ENCODE measurements at places on chromosomes 16 and 17.

- H3K27ac ChIP-seq = no peak overlapping the region
- peaks cover 46% of the 10 kb centered on the region for H3K36me3 ChIP-seq
- DNase-seq = no peak
- H3K4me3 ChIP-seq = no peak overlapping the region
- no peaks in the 10 kb centered on the region for H3K27me3 ChIP-seq
These were observed 5.5 kb downstream of the KNOP1 start for GRCh38 chr16:19712418-19713058.

- H3K36me3 ChIP-seq = peaks cover 16% of the 10 kb centered on the region
- no peak overlapping the region for H3K27ac ChIP-seq
- DNase-seq = no peak
- no peaks in the 10 kb centered on the region for H3K27me3 ChIP-seq
These were observed 5.4 kb downstream of the NQO1 start for GRCh38 chr16:69720822-69721430.

DNA sequence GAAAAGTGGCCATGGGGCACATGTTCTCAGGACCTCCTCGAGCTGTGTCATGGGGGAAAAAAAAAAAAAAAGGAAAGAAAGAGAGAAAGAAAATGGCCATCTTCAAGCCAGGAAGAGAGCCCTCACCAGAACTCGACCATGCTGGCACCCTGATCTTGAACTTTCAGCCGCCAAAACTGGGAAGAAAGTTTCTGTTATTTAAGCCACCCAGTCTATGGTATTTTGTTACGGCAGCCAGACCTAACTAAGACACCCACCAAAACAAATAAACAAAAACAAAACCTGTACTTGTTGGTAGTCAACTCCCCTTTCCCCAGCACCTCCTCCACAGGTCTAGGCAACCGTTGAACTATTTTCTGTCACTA lies 26.1 kb upstream of the SLC13A2 start:
- peak; percentile 97 for DNase-seq
- H3K4me3 ChIP-seq = no peak overlapping the region
- H3K4me1 ChIP-seq = peaks cover 2% of the 10 kb centered on the region
- H3K27me3 ChIP-seq = no peaks in the 10 kb centered on the region
- no peaks in the 10 kb centered on the region for H3K36me3 ChIP-seq

GRCh38 chr16:27259710-27260109 lies 8.9 kb downstream of the NSMCE1 start:
- H3K36me3 ChIP-seq = no peaks in the 10 kb centered on the region
- peaks cover 8% of the 10 kb centered on the region for H3K4me1 ChIP-seq
- no peak for DNase-seq
- no peaks in the 10 kb centered on the region for H3K27me3 ChIP-seq
- H3K27ac ChIP-seq = no peak overlapping the region

DNA sequence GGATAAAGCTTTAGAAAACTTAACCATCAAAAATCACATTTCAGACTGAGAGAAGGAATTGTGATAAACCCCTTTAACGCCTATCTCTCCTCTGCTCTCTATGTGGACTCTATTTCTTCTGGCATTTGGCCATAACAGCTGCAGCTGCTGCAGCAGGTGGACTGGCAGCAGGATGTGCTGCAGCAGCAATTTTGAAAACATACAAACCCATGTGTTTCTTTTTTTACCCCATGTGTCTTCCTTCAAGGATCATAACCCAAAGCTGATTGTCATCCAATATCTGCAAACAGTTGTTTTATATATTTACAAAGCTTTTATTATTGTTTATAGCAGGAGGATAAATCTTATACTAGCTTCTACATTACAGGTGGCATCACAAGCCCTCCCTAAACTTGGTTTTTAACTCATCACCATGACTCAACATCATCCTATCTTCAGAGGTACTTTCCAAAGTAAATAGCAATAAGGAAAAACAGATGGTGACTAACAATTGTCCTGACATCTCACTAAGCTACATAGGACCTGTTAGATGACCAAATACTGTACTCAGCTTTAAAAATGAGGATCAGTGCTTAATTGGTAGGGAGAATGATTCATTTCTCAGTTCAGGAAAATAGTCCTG lies 14.5 kb upstream of the KRTAP9-2 start:
- no peaks in the 10 kb centered on the region for H3K36me3 ChIP-seq
- no peak overlapping the region for H3K27ac ChIP-seq
- no peaks in the 10 kb centered on the region for H3K27me3 ChIP-seq
- no peak for DNase-seq
- no peak overlapping the region for H3K4me3 ChIP-seq

DNA sequence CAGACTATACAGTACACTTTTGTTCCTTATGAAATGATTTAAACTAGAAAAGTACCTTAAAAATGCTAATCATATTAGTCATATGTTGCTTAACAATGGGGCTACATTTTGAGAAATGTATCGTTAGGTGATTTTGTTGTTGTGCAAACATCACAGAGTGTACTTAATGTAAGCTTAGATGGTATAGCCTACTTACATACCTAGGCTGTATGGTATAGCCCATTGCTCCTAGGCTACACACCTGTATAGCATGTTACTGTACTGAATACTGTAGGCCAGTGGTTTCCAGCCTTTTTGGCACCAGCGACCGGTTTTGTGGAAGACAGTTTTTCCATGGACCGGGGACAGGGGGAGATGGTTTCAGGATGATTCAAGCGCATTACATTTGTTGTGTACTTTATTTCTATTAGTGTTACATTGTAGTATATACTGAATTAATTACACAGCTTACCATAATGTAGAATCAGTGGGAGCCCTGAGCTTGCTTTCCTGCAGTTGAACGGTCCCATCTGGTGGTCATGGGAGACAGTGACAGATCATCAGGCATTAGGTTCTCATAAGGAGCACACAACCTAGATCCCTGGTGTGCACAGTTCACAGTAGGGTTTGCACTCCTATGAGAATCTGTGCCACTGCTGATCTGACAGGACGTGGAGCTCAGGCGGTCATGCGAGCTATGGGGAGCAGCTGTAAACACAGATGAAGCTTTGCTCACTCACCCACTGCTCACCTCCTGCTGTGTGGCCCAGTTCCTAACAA lies 35.0 kb upstream of the MRC2 start:
- H3K27me3 ChIP-seq = no peaks in the 10 kb centered on the region
- H3K4me3 ChIP-seq = no peak overlapping the region
- no peak overlapping the region for H3K27ac ChIP-seq
- H3K4me1 ChIP-seq = no peaks in the 10 kb centered on the region

DNA sequence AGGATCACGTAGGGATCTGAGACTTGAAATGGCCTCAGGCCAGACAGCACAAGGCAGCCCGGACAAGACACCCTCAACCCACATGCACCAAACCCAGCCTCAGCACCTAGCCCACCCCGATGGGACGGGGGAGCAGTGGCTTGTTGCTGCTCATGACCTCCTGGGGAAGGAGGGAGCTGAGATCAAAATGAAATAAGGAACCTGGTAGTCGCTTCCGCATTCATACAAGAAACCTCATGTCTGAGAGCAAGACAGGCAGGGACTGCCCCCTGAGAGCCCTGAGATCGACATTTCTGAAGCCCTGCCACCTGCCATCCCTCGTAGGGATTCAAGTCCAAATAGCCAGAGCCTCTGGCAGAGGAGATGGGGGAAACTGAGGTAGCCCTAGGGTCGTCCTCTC lies 5.7 kb upstream of the CEP131 start:
- H3K4me3 ChIP-seq = no peak overlapping the region
- peaks cover 28% of the 10 kb centered on the region for H3K36me3 ChIP-seq

DNA sequence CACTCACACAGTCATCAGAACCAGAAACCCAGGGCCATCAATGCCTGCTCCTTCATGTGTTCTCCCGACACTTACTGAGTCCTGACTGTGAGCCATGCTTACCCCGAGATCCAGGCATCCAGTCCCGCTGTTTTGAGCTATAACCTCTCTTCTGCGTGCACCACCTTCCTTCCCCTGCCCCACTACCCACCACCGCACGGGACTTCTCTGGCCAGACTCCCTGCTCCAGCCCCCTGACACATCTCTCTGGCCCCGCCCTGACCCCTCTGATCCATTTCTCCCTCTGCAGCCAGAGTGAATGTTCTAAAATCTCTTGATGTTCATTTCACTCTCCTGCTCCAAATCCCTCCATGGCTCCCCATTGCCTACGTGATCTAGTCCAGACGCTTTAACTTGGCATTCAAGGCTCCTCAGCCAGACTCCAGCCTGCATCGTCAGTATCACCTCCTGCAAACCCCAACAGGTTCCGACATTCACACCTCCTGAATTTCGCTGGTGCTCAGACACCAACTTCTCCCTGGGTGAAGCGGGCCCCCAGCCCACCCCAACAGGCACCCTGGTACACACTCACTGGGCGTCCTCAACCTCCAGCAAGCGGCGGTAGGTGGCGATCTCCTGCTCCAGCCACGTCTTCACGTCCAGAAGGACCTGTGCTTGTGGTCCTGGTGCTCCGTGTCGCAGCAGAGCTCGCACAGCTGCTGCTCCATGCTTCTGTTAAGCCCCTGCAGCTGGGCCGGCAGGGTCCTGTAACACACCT lies 3.1 kb upstream of the KRT17 start:
- H3K36me3 ChIP-seq = no peaks in the 10 kb centered on the region
- peaks cover 15% of the 10 kb centered on the region for H3K4me1 ChIP-seq
- no peak for DNase-seq

DNA sequence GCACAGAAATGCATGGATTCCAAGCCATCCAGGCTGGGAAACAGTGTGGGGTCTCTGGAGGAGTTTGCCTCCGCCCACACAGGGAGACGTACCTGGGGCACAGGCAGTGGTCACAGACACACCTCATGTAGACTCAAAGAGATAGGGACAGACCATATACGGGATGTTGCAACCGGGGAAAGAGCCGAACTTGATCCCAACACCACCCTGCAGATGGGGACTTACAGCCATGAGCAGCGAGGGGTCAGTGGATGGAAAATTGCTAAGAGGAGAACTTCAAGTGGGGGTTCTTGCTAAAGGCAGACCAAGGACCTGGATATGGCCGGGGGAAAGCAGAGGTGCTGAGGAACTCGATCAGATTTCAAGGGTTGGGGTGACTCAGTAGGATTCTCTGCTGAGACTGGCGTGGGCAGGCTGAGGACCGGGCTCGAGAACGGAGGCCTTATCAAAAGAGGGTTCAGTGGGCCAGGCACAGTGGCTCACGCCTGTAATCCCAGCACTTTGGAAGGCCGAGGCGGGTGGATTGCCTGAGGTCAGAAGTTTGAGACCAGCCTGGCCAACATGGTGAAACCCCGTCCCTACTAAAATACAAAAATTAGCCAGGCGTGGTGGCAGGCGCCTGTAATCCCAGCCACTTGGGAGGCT lies 12.0 kb upstream of the DNAH17 start:
- no peaks in the 10 kb centered on the region for H3K36me3 ChIP-seq
- DNase-seq = no peak
- H3K4me3 ChIP-seq = no peak overlapping the region

DNA sequence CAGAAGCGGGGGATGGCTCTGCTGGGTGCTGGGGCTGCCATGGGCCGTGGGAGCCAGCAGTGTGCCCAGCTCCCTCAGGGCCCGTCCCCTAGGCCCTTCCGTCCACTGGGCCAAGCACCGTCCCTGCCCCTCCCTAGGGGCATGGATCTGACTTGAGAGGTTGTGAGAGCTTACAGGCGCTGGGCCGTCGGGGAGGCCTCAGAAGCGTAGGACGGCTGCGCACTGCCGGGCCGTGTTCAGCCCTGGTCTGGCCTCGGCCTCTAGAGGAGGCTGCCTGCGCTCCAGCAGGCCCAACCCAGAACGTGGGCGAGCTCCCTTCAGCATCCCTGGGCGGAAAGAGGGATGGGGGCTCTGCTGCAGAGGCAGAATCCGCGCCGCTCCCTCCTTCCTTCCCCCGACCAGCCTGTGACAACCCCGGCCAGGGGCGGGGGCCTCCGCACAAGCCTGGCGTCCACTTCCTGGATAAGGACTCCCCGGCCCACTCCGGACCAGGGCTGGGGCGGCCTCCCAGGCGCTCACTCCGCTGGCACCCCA lies 685 bp upstream of the MPG start:
- no peaks in the 10 kb centered on the region for H3K27me3 ChIP-seq
- H3K27ac ChIP-seq = peak overlapping the region; percentile 74
- H3K36me3 ChIP-seq = peaks cover 17% of the 10 kb centered on the region
- peaks cover 30% of the 10 kb centered on the region for H3K4me1 ChIP-seq

- no peak for DNase-seq
- no peak overlapping the region for H3K27ac ChIP-seq
- H3K4me3 ChIP-seq = peak overlapping the region; percentile 60
- no peaks in the 10 kb centered on the region for H3K27me3 ChIP-seq
- peaks cover 6% of the 10 kb centered on the region for H3K36me3 ChIP-seq
These were observed 5.3 kb upstream of the TMEM204 start for GRCh38 chr16:1527836-1528811.

DNA sequence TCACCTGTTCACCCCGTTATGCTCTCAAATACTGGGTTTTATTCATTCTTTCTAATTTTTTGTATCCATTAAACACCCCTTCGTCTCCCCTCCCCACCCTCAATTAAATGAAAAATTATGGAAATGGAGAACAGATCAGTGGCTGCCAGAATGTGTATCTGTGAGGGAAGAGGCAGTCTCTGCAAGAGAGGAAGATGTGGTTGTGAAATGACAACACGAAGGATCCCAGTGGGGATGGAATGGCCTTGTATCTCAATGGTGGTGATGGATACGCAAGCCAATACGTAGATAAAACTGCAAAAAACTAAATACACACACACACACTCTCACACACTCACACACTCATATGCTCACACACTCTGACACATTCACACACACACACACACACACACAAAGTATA lies 570.7 kb downstream of the CDH13 start:
- no peak for DNase-seq
- no peak overlapping the region for H3K4me3 ChIP-seq
- no peak overlapping the region for H3K27ac ChIP-seq
- no peaks in the 10 kb centered on the region for H3K4me1 ChIP-seq
- H3K36me3 ChIP-seq = no peaks in the 10 kb centered on the region

- DNase-seq = no peak
- no peaks in the 10 kb centered on the region for H3K4me1 ChIP-seq
- H3K27me3 ChIP-seq = no peaks in the 10 kb centered on the region
These were observed 33.3 kb upstream of the DYNLRB2 start for GRCh38 chr16:80507538-80507937.

GRCh38 chr17:61806936-61807335 lies 56.4 kb downstream of the BRIP1 start:
- H3K27me3 ChIP-seq = no peaks in the 10 kb centered on the region
- no peak overlapping the region for H3K27ac ChIP-seq
- peak; percentile 67 for DNase-seq
- peaks cover 9% of the 10 kb centered on the region for H3K36me3 ChIP-seq
- no peaks in the 10 kb centered on the region for H3K4me1 ChIP-seq
- H3K4me3 ChIP-seq = no peak overlapping the region

DNA sequence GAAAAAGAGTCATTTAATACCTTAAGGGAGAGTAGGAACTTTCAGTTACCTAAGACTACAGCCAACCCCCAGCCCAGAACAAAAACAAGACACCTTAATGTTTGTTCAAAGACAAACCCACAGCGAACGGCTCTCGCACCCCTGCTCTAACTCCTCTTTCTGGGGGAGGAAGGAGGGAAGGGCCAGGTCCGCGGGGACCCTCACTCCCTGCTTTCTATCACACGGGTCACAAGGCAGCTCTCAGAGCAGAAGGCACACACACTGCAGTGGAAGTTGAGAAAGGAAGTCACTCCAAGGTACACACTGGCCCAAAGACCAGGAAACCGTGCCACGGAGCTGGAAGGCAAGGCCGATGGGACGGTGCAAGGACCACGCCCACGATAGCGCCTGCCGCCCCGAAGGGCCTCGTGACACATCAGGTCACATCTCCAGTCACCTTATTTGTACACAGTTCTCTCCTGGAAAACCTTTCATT lies 10.0 kb downstream of the LITAFD start:
- no peak for DNase-seq
- no peak overlapping the region for H3K27ac ChIP-seq
- H3K36me3 ChIP-seq = peaks cover 74% of the 10 kb centered on the region
- no peaks in the 10 kb centered on the region for H3K27me3 ChIP-seq
- no peaks in the 10 kb centered on the region for H3K4me1 ChIP-seq

All from trophoblast cell (in vitro differentiated cells and primary cell).